ENCODE measurements at places on chromosomes 12 and 14. TPM values are rescaled to one million over a fixed set of nuclear protein-coding genes. Genes with fewer than 3 reads are reported as not detected.

- no peak for DNase-seq
These were observed 25.3 kb downstream of the GRIN2B start for GRCh38 chr12:13956060-13956590.

DNA sequence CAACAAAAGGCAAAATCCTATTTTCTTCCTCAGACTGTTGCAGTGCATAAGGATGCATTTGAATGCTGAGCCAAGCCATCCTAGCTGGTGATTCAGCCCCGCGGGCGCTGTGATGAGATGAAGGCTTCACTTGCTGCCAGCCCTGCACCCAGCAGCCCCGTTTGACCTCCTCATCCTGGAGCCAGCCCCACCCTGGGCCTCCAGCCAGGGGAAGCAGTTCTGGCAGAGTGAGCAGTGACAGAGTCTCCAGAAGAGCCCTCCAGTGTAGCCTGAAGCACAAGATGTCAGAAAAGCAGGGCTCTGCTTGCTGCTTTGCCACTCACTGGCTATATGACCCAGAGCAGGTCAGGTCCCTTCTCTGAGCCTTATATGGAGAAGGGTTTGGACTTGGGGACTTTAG is 96.2 kb upstream of the HSPB8 start:
- DNase-seq = no peak

Gene ADAM21
- total RNA-seq = not detected

Gene KRT4
- not detected for total RNA-seq

Gene IL26
- total RNA-seq = not detected

DNA sequence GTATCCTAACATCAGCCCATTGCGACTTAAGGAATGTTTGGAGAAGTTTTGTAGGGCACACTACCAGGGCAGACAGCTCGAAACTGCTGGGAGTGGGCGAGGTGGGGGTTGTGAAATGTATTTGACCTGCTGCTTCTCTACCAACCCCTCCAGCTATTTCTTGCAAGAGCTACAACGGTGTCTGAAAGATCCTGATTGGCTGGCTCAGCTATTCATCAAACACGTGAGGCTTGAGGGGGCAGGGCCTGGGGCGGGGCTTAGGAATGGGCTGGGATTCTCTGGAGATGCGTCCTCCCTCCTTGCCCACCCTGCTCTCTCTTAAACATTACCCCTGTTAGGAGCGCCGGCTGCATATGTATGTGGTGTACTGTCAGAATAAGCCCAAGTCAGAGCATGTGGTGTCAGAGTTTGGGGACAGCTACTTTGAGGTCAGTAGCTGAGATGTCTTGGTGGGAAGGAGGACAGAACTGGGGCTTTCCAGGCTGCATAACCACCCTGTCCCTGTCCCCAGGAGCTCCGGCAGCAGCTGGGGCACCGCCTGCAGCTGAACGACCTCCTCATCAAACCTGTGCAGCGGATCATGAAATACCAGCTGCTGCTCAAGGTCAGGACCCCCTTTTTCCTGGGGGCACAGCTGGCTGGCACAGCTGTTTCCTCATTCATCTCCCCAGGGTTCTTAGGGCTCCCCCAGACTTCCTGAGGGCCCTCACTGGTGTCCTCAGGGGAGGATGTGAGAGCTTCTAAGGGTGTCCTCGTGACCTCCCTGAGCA is 3.1 kb downstream of the ARHGEF25 start:
- DNase-seq = peak; percentile 66

DNA sequence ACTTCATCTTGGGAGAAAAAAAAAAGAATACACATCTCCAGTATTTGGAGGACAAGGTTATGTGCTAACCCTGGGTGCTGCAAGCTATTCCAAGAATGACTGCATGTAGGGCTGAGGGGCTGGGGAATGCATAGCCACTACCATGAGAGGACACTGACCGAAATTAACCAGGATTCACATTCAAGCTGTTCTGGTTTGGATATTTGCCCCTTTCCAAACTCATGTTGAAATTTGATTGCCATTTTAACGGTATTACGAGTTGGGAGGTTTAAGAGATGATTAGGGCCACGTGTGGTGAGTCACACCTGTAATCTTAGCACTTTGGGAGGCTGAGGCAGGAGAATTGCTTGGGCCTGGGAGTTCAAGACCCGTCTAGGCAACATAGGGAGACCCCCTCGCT is 18.5 kb upstream of the MARK3 start:
- DNase-seq = no peak

Gene OTUB2
- total RNA-seq = 0.37 TPM

DNA sequence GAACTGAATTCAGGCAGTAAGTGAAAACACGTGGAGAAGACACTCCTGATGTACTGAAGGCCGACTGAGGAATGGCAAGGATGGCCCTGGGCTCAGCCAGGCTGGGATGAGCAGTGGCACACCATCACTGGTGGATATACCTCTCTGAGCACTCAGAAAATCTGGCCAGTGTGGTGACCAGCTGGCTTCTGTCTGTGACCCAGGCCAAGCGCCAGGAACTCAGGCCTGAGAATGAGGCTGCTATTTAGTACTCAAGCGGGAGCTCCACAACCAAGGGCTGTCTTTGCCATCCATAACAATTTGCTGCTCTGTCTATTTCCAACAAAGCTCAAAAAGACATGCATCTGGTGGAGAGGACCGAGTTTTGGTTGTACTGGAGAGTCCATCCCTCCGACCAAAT is 586.3 kb downstream of the BCL11B start:
- no peak for DNase-seq

Data from posterior vena cava (tissue), 2 donors.